ENCODE measurements at places on chromosomes 7 and 10.

- no peak for DNase-seq
Measured at GRCh38 chr7:111750878-111751277, 188.6 kb upstream of the IMMP2L start.

DNA sequence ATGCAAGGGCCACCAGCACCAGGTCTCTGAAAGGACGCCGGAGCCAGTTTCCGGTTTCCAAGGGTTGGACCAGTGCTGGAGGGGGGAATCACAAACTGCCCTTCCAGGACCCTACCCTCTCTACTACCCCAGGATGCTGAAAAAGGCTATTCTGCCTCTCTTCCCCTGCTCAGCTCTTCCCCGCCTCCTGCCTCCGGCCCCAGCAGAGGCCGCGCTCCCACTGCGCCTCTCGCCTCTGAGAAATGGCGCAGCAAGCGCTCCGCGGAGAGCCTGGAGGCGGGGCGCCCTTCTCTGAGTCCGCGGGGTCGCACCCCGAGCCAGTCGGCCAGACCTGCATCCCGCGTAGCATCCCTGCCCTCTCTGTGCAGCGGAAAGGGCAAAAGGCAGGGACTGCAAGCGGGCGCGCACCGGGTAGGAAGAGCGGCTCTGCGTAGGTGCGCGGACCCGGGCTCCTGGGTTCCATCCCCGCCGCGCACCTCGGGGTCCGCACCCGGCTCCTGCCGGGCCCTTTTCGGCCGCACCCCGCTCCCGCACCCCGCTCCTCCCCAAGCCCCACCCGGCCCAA, 476 bp upstream of the RET start:
- no peak for DNase-seq

- DNase-seq, result no peak
Measured at GRCh38 chr7:3250725-3251124, 50.3 kb upstream of the SDK1 start.

DNA sequence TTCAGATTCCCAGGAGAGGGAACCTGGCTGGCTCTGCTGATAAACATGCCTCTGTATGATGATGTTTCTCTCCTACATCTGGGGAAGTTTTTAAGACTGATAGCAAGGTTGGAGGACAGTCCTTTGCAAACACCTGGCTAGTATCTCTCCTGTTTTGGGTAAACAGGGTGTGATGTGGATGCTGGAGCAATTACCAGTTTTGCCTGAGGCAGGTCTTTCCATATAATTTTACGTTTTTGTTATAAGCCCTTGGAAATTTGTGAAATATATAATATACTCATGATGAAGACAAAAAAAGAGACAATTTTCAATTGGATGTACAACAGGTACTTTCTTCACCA, 138.6 kb downstream of the ADAM22 start:
- DNase-seq, result no peak

DNA sequence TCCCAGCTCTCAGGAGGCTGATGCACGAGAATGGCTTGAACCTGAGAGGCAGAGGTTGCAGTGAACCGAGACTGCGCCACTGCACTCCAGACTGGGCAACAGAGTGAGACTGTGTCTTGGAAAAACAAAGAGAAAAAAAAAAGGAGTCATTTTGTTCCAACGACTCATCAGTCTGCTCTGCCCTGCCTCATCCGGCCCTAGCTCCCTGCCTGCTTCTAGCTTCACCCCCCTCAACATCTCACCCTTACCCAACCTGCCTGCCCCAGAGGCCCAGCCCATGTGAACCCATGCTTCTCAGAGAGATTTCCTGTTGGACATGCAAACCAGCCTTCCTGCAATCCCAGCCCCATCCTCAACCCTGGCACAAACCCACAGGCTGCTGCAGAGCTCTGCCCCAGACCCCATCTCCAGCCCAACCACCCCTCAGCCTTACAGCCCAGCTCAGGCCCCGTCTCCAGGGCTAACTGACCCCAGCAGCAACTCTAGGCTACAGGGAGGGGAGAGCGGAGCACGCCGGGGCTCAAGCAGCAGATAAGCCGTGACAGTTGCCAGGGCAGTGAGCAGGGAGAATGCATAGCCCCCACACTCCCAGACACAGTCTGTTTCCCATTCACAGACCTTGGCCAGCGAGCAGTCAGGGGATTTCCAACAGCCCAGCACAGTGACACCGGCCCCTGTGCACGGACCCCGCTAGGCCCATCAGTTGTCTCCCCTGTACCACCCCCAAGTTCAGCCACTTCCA, 86.0 kb upstream of the KCTD7 start:
- DNase-seq, result no peak

- no peak for DNase-seq
Measured at GRCh38 chr10:44863344-44864047, 47.6 kb upstream of the TMEM72 start.

DNA sequence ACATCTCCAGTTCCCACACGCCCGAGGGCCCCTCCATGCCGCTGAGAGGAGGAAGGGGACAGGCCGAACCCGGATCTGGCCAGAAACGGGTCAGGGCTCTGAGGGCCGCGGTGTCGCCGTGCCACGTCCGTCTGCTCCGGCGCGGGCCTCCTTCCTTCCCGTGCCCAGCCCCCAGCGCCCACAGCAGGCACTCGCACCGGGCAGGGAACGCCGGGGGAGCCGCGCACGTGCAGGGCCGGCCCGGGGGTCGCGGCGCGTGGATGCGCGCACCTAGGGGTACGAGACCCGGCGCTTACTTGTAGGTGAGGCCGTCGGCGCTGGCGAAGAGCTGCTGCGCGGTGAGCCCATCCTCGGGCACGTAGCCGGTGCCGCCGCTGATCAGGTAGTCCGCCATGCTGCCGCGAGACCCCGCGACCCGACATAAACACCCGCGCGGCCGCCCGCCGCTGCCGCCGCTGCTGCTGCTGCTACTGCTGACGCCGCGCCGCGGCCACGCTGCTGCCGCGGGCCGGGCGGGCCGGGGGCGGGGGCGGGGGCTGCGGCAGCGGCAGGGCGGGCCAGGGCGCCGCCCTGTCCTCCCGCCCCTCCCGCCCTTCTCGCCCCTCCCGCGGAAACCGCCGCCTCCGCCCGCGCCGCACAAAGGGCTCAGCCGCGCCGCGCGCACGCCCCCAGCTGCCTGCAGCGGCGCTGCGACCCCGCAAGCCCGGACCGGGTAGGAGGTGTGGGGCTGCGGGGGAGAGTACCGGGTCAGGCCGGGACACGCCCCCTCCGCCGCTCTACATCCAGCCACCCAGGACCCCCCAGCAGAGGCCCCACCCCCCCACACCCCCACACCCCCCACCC, 4.1 kb downstream of the IMPDH1 start:
- no peak for DNase-seq

GRCh38 chr7:137388916-137389315, 45.4 kb upstream of the PTN start:
- DNase-seq, result no peak

DNA sequence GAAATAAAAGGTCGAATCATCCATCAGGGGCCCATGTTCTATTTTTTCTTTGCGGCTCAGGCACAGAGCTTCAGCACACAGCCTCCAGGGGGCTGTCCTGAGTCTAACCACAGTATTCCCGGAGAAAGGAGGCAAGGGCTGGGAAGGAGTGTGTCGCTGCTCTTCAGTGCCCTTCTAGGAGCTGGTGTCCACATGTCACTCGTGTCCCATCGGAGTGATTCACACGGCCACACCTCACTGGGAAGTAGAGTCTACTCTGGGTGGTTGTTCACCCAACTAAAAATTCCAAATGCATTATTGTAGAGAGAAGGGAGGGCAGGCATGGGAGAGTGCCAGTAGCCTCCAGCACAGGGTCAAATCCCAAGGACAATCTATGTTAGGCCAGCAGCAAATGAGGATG, 114.8 kb upstream of the LANCL2 start:
- no peak for DNase-seq

DNA sequence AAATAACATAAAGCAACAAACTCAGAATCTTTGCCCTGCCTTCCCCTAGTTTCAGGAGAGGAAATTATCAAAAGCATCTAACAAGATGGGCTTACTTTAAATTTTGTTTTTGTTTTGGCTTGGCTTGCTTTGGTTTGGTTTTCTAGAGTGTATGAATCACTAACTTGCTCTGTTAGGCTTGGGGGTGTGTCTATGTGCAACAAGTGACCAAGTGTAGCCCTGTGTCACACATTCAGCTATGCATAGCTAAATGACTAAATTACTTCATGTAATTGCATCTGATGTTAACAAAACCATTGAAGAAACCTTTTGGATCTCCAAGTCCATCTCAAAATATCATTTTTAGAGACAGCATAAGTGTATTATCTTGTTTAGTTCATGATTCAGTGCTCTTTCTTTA, 251.0 kb downstream of the TFEC start:
- no peak for DNase-seq

GRCh38 chr7:55050281-55050680, 31.5 kb downstream of the EGFR start:
- no peak for DNase-seq

GRCh38 chr10:7625836-7626235, 40.9 kb downstream of the ITIH5 start:
- no peak for DNase-seq

- DNase-seq, result no peak
Measured at GRCh38 chr10:50595785-50596184, 28.0 kb downstream of the SGMS1 start.

- DNase-seq, result no peak
Measured at GRCh38 chr10:7998831-7999230, 55.7 kb upstream of the GATA3 start.

- DNase-seq, result no peak
Measured at GRCh38 chr10:28815681-28816080, 138.4 kb downstream of the BAMBI start.

GRCh38 chr7:106520962-106521514, 139.9 kb downstream of the CCDC71L start:
- DNase-seq, result no peak

- DNase-seq, result no peak
Measured at GRCh38 chr10:34705563-34705962, 109.5 kb downstream of the PARD3 start.

GRCh38 chr10:131997366-131998049, 15.8 kb upstream of the BNIP3 start:
- peak; percentile 72 for DNase-seq

DNA sequence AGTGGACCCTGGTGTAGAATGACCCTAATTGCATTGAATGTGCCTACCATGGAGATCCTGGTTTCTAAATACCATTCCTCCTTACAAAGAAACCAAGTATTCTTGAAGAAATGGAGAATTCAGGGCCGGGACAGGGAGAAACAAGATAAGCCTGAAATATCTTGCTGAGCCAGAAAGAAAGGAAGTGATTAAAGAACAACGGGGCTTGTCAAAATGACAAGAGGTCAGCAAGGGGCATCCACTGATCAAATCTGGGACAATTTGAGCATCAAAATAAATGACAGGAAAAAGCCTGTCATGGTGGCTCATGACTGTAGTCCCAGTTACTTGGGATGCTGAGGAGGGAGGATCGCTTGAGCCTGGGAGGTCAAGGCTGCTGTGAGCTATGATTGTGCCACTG, 8.1 kb downstream of the ABHD11 start:
- no peak for DNase-seq

DNA sequence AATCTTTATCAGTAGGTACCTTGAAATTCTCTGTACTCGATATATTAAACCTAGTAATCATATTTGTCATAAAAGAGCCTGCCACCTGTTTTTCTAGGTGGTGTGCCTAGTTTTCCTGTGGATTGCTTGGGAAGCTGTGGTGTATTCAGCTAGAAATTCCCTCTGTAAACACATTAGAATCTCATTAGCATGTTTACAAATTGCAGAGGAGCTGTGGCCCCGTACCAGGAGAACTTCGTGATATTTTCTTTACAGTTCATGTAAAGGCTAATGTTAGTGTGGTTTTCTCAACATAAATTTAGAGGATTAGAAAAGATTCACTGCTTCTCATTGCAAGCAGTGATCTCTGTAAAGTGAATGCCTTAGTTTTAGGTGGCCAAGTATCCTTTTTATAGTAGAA, 144.7 kb downstream of the CCSER2 start:
- no peak for DNase-seq

GRCh38 chr7:50303335-50304128, 984 bp upstream of the IKZF1 start:
- DNase-seq, result no peak

GRCh38 chr7:88339195-88339922, 32.7 kb upstream of the STEAP4 start:
- DNase-seq, result no peak

DNA sequence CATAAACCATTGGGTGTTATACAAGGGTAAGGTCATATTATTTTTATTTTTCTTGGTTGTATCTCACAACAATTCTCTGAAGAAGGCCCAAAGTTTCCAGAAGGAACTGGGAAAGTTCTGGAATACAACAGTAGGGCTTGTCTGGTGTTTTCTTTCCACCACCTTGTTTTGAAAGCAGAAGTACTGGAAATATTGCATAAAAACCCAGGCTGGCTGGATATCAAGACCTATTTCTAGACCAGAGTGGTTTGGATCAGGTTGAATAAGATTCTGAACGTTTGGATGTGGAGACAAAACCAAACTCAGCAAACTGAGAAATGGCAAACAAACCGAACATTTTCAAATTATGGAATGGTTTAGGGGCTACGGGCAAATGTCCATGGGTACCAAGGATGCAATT, 182.6 kb upstream of the FZD8 start:
- DNase-seq, result no peak

- DNase-seq, result no peak
Measured at GRCh38 chr7:100221767-100222444, 2.2 kb downstream of the PVRIG start.

DNA sequence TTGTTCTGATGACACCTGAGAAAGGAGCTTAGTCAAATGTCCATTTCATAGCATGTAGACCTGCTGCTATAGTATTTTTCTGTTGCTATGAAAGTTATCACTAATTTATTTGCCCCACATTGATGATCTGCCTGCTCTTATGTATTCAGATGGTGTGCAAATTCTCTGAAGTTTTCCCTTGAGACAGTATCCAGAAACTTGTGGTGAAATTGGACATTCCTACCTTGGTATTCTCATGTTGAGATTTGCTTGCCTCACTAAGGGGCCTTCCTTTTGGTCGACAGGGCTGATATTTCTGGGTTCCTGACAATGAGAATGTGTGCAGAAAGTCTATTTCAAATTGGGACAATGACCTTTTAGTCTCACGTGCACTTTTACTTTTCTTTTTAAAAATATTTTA, 253.2 kb upstream of the FZD8 start:
- no peak for DNase-seq

DNA sequence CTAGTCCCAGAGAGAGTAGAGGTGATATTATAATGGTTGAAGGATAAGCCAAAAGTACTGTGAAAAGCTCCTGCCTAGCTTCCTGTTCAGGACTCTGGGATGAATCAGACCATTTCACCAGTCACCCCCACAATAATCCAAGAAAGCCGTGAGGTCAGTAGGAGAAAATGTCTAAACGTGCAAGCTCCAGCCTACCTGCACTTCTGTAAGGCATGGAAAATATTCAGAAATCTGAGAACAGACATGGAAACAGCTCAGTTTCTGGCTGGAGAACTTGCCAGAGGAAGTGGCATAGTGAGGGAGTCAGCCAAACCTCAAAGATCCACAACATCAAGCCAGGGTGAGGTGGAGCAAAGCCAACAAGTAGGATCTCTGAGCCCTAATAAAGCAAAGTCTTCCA, 58.2 kb downstream of the ELAPOR2 start:
- no peak for DNase-seq

- no peak for DNase-seq
Measured at GRCh38 chr10:96688789-96689188, 31.5 kb downstream of the PIK3AP1 start.

Data from NCI-H510A (cell line).